ENCODE measurements at places on chromosomes 6 and 20.

DNA sequence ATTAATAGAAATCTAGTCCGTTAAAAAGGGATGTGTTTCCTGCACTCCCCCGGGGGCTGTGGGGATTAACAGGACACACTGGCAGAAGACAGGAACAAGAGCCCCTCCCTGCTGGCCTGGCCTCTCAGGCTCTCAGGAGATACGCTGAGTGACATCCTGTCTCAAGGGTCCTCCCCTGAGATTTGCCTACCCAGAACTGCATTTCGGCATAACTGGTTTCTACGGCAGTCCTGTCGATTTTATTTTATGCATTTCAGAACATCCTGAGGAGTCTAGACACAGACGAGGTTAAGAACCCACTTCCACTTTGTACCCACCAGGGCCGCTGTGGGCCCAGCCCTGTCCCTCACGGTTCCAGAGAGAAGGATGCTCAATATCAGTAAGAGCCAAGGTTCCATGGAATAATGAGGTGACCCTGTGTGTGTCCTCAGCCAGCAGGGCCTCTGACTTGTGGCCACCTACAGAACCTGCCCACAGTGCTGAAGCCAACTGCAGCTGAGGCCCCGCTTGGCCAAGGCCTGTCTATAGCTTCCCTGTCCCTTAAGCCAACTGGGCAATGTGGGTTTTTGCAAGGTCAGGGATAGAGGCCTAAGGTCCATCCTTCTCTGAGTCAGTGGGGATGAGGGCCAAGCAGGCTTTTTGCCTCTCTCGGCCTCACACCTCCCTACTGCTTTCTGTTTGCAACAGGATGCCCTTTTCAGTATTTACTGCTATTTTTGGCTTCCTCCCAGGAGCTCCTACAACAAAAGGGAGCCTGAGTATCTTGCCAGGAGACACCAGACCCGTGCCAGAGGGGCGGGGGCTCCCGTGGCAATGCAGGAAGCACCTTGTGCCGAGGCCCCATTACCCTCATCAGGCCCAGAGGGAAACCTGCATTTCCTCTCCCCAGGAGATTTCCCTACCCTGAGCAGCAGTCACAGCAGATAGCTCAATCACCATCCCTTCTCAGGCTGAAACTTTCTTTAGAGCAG lies 14.7 kb downstream of the UQCC2 start:
- peak; percentile 72 for DNase-seq

DNA sequence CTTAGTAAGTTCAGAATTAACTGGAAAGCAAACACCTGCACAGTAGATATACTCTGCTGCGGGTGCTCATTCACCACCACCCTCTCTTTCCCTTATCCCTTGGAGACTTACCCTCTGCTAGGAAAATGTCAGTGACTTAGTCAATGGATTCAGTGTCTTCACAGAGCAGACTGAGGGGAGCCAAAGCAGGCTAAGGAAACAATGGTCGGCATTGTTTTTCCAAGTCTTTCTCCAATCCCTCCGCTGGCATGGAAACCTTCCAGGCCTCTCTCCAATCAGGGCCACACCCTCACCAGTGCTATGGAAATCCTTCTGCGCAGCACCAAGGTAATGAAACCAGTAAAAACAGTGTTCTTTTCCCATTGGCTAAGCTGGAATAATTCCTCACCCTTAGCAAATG lies 531.2 kb downstream of the TFAP2B start:
- DNase-seq: no peak

DNA sequence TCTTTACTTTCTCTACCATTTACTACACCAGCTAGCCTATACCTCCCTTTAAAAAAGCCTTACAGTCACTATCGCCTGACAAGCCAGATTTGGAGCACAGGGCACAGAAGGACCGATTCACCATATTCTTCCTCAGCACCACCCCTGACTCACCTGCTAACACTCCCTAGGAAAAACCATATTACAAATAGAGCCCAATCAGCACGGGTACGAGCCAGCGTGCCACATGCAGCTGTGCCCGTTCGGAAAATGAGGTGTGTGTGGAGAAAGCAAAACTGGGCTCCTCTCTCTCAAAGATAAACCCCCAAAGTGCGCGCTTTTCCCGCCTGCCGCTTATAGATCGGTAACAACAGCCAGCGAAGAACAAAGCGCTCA lies 1.2 kb downstream of the SYNCRIP start:
- peak; percentile 31 for DNase-seq

GRCh38 chr20:39048000-39048696 lies 86.0 kb downstream of the DHX35 start:
- peak; percentile 78 for DNase-seq

DNA sequence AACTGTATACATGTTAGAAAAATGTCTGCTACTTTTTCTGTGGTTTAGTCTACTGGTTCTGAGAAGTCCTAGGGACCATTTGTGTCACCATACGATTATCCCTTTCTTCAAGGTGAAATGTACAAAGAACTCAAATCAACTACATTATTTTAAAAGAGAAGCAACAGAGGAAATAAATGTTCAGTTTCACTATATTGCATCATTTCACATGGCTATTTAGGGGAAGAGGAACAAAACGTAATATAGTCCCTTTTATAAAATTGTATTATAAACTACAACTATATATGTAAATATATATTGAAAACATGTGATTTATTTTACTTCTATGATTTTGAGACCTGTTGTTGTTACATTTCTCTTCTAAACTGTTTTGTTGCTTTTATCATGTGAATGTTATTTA lies 1308.0 kb downstream of the EPHA7 start:
- no peak for DNase-seq

- DNase-seq: no peak
Measured at GRCh38 chr6:128422200-128422599, 98.2 kb downstream of the PTPRK start.

- no peak for DNase-seq
Measured at GRCh38 chr6:167572106-167572505, 247.2 kb downstream of the TTLL2 start.

- no peak for DNase-seq
Measured at GRCh38 chr6:155067956-155068615, 73.0 kb downstream of the TIAM2 start.

GRCh38 chr20:63344616-63345327 lies 16.4 kb downstream of the CHRNA4 start:
- no peak for DNase-seq

DNA sequence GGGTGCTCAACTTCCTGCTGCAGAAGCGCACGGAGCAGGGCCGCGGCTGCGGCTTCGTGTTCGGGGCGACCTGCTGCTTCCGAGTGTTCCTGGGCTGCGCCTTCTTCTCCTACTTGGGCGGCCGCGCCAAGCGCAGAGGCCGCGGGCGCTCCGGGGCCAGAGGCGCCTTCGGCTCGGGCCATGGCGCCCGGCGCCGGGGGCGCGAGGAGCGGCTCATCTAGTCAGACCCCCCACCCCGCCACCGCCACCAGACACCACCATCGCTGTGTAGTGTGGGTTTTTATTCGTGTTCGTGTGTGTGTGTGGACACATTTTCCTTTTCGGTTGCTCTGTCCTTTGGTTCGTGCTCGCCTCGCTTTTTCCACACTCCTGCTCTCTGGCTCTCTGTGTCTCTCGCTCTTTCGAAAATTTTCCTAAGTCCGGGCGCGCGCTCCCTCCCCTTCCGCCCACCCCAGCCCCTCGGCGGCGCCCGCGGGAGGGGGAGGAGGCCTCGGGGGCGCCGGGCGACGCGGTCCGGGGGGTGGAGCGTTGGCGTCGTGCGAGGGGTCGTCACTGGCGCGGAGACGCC lies 38.1 kb downstream of the GNAS start:
- peak; percentile 83 for DNase-seq

DNA sequence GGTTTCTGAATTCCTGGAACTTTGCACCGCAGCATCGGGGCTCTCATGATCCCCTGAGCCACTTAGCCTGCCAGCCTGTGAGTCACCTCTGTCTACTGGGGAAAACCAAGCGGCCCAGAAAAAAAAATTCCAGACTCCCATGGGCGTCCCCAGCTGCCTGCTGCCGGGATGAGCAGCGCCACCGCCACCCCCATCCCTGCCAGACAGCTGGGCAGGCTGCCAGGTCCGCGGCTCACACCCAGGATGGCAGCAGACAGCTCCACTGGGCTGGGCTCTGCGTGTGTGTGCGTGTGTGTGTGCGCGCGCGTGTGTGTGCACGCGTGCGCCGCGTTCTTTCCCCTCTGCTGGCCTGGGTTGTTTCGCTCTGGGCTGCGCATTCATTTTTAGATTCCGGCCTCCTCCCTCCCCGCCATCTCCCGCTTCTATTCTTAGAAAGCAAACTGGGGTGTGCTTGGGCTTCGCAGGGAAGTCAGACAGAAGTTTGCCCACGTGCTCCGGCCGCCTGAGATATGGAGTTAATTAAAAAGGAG lies 38.9 kb upstream of the PMEPA1 start:
- peak; percentile 86 for DNase-seq

- peak; percentile 47 for DNase-seq
Measured at GRCh38 chr20:17431621-17432364, 99.4 kb downstream of the BFSP1 start.

DNA sequence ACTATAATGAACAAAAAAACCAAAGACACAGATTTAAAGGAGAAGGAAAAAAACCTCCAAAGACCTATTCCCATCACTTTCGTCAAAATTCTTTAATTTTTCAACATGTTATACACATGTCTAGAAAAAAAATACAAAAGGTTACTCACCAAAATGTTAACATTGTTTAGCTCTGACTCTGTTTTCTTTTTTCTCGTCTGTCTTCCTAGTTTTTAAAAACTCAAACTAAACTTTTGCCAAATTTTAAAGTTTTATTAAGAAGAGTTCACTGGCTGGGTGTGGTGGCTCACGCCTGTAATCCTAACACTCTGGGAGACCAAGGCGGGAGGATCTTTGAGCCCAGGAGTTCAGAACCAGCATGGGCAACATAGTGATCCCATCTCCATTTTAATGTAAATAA lies 10.8 kb downstream of the MCUR1 start:
- DNase-seq: no peak

- DNase-seq: no peak
Measured at GRCh38 chr20:34108616-34109174, 3.3 kb downstream of the EIF2S2 start.

DNA sequence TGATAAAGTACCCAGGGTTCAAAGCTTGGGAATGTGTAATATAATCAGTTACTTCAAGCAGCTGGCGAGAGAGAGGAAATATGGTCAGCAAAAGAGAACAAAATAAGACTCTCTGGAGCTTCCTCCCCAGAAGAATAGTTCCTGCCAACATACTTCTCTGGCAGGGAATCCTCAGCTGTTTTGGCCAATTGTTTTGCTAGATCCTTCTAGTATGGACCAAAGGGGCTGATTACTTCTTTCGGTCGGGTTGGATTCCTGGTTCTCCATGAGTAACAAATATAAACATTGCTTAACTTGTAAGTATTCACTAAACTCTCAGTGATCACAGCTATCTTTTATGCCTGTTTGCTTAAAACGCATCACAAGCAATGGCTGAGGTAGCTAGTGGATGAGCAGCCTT lies 31.4 kb upstream of the FBXO9 start:
- DNase-seq: peak; percentile 39

DNA sequence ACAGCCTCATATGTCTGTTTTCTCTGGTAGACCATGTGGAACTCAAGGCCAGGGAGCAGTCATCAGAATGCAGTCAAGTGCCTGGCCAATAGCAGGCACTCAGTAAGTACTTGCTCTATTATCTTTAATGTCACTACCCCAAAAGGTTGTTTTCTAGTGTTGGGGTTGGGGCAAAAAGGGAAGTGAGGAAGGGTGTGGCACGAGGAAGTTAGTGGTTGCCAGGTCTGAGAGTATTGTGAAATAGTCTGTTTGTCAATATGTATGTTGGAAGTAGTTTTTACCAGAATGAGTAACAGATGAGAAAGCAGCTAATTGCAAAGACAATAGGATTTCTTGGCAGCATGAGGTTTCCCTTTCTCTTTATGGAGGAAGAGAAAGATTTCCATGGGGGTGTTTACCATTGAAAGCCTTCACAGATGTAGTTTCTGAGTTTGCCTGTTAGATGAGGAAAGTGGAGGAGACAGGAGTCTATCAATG lies 59.5 kb upstream of the ARMH2 start:
- peak; percentile 19 for DNase-seq

GRCh38 chr6:127539272-127539671 lies 20.1 kb upstream of the MTCL3 start:
- peak; percentile 13 for DNase-seq

GRCh38 chr20:15616626-15617025 lies 956.6 kb downstream of the KIF16B start:
- peak; percentile 12 for DNase-seq

GRCh38 chr6:80029470-80029869 lies 25.0 kb downstream of the TTK start:
- DNase-seq: no peak

DNA sequence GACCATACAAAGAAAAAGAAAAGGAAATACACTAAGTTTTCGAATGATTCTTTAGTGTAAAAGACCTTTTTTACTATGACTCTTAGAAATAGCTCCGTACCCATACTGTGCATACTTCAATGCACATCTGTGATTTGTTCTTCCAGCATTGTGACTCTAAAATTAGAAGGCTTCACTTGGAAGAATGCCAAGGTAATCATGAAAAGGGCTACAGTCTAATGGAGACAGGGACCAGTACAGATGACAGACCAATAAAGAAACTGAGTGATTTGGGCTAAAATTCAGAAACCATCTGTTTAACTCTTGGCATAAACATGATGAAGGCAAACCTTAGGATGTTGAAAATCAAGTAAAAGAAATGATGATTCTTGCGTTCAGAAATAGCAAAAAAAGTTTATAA lies 46.3 kb downstream of the CYP39A1 start:
- no peak for DNase-seq

DNA sequence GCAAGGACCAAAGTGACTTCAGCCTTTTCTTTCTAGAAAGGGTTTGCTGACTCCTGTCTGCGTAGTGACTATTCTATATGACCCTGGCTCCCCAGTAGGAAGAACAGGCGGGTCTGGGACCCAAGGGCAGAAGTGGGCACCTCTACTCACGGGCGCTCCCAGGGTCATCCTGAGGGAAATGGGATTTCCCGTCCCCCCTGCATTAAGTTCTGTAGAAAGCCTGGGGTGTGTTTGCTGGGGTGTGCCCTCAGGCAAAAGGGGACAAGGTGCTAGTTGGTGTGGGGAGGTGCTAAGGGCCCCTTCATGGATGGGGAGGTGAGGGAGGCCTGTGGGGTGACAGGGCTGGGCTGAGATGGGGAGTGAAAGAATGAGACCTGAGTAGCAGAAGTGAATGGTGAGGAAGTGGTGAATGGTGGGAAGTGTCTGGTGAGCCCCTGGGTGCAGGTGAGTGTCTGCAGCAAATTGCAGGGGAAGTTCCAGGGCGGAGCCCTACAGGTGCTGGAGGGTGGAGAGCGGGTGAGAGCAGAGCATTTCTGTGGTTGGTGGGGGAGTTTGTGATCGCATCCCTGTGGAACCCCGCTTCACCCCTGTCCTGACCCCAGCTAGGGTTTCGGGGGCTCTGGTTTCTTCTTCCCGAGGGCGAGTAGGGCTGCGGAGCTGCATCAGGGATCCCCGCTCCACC lies 21.1 kb downstream of the RAET1L start:
- DNase-seq: no peak

- DNase-seq: no peak
Measured at GRCh38 chr20:10590950-10591671, 82.7 kb downstream of the JAG1 start.

- no peak for DNase-seq
Measured at GRCh38 chr6:144262470-144263369, 22.4 kb upstream of the UTRN start.

GRCh38 chr20:33147299-33147698 lies 20.7 kb upstream of the BPIFA2 start:
- no peak for DNase-seq

GRCh38 chr6:52249078-52249477 lies 4.8 kb upstream of the IL17F start:
- DNase-seq: no peak

All from EL (cell line).